ENCODE measurements at places on chromosomes 2 and 18.

DNA sequence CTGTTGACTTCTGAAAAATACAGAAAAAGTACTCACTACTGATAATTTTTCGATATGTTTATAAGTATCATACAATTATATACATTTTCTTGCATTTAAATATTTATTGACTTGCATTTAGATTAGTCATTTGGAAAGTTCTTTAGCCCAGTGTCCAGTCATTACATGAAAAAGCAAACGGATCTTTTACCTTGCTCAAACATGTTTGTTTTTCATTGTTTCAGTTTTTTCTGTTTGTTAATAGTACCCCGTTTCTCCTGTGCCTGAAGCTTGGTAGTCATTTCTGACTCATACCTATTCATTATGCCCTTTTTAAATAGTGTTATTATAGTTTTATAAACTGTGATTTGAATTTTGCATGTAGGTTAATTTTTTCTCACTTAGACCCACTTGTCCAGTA is 28.1 kb downstream of the CEP192 start:
- DNase-seq = no peak

GRCh38 chr2:79796641-79797040 is 283.8 kb downstream of the CTNNA2 start:
- DNase-seq = no peak

- no peak for DNase-seq
Observed at GRCh38 chr2:173400760-173401159, 46.1 kb downstream of the CDCA7 start.

DNA sequence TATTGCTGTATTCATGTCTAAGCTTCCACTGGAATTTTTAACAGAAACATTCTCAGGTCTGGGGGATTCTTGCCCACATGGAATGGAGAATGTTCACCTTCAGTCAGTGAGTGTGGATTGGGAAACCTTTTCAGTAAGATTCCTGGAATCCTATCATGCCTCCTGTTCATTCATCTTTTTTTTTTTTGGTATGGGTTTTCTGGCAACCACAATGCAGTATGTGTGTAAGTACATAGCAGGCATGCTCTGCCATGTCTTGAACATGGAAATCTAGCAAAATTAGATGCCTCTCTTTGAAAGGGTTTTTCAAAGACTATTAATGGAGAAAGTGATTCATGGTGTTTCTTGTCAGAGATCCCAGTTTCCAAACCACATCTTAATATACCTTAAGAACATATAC is 176.5 kb downstream of the LTBP1 start:
- DNase-seq = no peak

DNA sequence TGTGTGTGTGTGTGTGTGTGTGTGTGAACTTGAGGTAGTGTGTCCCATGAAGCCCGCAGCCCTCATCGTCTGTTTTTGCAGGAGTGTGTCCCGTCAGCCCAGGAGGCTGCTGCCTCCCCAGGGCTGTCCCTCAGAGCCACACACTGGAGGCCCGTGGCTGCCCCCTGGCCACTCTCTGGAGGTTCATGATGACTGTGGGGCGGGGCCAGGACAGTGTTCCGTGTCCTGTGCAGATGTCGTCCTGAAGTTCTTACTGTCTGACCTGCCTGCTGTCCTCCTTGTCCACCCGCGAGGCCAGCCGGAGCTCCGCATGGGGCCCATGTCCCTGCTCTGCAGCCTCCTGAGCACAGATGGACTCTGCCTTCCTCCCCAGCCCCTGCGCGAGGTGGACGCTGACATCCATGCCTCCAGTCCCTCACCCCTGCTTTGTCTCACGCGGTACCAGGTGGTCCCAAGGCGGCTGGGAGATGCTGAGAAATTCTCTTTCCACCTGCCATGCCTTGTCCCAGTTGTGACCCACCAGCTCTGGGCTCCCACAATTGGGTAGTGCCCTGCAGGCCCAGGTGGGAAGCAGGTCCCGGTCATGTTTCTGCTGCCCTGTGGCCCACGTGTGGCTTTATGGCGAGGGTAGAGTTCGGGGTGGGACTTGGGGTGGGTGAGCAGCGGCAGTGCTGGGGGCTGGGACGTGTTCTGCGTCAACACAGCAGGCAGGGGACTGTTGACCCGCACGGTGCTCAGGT is 92.8 kb downstream of the NFATC1 start:
- DNase-seq = no peak

DNA sequence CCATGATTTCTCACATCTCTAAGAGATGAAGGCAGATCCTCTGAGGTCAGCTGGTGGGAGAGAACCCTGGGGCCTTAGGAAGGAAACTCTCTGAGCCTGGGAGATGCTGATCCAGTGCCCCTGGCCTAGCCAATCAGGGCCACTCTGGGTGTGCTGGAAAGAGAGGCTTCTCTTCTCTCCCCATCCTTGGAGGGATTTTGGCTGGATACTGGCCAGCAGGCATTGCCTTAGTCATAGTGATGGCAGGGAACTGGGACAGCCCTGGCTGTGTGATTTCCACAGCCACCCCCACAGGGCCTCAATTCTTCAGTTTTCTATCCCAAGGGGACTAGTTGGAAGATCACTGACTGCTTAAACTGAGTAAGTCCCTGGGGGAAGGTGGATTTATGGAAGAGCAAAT is 26.6 kb upstream of the PLB1 start:
- no peak for DNase-seq

DNA sequence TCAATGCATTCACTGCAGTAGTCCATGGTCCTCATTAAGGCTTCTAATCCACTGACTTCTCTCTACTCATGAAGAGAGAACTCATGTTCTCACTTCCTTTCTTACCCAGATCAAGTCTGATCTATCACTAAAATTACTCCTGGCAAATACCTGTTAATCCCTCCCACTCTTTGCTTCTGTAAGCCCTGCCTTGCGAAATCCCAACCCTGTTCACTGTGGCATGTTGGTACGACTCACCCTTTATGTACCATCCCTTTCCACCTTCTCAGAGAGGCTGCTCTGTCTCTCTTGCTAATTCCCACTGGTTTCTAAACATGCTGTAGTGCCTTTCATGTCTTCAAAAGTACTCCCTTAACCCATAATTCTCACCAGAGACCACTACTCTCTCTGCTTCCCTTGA is 272.2 kb upstream of the ACVR2A start:
- DNase-seq = no peak
